Epithelial cell of proximal tubule (primary cell): ENCODE measurements at places on chromosomes 16 and 17. TPM values are rescaled to one million over a fixed set of nuclear protein-coding genes. Genes with fewer than 3 reads are reported as not detected.

RHBDL1 gene
- 0.43 and 1.2 TPM in 2 replicates for total RNA-seq

DNA sequence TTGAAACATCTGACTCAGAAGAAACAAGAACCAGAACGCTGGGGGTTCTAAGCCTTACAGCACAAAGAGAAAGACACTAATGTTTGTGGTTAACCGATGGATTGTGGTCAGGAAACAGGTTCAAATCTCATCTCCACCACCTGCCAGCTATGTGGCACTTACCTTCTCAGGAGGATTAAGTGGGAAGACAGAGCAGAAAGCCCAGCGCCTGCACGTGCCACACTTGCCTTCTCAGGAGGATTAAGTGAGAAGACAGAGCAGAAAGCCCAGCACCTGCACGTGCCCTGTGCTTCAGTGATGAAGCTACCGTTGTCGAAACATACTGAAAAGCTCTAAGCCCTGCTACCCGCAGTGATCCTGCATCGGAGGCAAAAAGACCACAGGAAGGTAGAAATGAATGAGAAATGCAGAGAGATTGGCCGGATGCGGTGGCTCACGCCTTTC, 90.6 kb downstream of the NXN start:
- DNase-seq: no peak

KCNJ2 gene
- 0.22 and 0.29 TPM in 2 replicates for total RNA-seq

GRCh38 chr17:63439687-63440086, 6.4 kb downstream of the CYB561 start:
- DNase-seq: no peak
